SW480 (cell line): ENCODE measurements at places on chromosomes 11 and 22.

DNA sequence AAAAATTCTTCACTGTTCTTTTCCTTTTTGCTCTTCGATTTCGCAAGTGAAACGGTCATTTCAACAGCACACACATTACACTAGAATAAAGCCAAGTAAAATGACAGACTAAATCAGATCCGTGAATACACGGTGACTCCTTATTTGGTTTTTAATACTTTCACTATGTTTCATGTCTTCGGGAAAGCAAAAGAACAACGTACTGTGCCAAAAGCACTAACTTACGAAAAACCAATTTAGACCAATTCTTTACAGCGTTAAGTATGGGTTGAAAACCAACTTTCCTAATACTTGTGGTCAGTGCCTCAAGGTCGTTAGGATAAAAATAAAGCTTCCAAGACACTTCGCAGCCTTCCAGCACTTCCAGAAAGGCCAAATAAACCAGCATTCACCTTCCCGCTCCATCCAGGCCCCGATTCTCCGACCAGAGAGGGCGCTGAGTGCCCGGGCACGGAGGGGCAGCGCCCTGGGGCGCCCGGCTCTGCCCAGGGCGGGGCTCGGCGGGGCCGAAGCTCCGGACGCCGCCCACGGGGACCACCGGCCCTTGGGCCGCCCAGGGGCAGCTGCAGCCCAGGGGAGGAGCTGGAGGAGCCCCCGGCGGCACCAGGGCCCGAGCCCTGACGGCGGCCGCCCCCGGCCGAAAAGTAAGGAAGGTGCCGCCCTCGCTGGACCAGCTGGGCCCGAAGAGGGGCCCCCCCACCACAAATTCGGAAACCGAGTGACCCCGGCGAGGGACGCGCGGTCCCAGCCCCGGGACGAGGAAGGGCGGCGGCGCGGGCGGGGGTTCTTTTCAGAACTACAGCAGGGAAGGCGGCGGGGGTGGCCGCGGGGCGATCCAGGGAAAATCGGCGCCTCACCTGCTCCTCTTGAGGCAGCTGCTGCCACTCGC, 499 bp downstream of the ATL3 start:
- peak; percentile 63 for DNase-seq

DNA sequence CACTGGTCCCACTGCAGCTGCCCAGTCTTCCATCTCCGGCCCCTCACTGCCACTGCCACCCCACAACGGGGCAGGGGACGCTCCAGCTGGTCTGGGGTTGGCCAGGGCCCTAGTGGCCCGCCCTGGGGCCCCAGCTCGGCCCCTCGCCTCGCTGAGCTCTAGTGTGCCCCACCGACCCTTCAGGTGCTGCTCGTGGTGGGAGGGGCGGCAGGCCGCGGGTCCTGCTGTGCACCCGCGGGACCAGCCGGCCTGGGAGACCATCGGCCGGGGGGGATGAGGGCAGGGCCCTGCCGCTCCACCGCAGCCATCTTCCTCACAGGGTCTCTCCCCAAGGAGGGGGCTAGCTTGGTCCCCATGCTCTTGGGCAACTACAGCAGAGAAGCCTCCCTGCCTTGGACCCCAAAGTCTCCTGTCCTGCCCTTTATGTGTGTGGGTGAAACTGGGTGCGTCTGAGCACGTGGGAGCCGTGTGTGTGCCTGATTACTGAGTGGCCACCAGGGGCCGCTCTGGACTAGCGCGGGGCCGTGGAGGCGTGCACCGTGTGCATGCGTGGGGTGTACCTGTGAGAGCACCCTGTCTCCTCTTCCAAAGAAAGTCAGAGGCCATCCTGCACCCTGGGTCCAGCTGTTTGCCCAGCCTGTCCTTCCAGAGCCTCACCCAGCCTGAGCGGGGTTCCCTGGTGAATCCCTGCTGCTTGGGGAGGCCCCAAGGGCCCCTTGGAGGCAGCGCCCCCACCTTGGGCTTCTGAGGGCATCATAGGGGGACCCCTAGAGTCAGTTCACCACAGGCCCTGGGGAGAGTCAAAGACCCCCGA, 6.0 kb upstream of the ACR start:
- peak; percentile 61 for DNase-seq

- no peak for DNase-seq
Measured at GRCh38 chr11:100715165-100715761, 28.2 kb downstream of the ARHGAP42 start.

- peak; percentile 43 for DNase-seq
Measured at GRCh38 chr22:18056161-18056666, 21.6 kb upstream of the PEX26 start.

- DNase-seq = no peak
Measured at GRCh38 chr11:118893662-118894061, 10.0 kb downstream of the CXCR5 start.

GRCh38 chr11:118924591-118925585, 838 bp downstream of the BCL9L start:
- peak; percentile 40 for DNase-seq

GRCh38 chr11:4551346-4551979, 6.5 kb downstream of the OR52M1 start:
- DNase-seq = no peak

GRCh38 chr22:39674536-39674935, 104.0 kb downstream of the CACNA1I start:
- DNase-seq = no peak

DNA sequence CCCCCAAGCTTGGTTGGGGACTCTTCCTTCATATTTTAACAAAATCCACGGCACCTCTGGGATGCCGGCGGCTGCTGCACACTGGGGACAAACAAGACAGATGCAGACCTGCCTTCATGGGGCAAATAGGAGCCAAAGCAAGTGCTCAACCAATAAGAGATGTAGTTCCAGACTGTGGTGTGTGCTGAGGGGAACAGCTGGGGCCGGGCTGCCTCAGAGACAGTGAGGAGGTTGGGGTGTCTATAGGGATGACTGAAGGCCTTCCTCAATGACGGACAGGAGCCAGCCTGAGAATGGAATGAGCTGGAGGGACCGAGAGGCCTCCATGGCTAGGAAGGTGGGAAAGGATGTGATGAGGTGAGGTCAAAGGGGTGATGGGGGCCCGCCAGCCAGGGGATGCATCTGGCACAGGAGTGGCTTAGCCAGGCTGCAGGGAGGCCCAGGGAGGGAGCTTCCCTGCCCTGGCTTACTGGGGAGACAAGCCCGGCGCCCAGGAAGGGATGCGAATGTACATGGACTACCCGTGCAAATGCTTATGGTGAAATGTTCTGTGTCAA, 10.3 kb upstream of the CTSD start:
- no peak for DNase-seq

DNA sequence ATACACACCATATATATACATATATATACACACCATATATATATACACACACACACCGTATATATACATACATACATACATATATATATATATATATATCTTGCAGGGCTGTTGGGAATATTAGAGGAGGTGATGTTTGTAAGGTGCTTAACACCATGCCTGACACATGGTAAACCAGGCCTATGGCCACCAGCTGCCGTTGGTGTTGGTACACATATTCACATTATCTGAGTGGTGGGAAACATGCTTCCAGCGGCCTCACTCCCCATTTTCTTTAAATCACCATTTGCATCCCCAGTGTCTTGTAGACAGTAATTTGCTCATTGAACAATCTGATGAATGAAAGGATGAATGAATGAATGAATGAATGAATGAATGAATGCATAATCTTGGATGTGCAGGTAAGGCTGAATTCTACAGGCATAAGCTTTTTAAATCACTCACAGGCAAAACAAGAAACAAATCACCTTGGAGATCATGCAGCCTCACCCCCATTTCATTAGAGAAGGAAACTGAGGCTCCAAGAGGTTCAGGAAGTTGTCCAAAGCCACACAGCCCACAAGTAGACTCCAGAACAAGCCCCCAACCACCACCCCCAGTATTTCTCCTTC, 527.8 kb downstream of the MIAT start:
- DNase-seq = no peak

DNA sequence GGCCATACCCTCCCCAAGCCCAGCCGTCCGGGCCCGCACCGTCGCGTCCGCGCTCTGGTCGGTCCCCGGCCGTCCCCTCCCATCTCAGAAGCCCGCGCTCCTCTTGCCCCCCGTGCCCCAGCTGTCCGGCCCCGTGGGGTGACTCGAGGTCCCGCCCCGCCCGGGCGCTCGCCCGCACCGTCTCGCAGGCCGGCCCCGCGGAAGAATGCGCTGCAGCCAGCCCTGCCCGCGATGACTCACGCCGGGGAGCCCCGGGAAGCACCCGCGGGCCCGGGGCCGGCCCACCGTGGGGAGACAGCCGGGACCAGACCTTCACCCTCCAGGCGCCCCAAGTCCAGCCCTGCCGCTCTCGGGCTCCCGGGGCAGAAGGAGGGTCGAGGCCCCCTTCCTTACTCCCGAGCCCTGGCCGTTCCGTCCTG, 320 bp upstream of the PHLDA2 start:
- peak; percentile 83 for DNase-seq

DNA sequence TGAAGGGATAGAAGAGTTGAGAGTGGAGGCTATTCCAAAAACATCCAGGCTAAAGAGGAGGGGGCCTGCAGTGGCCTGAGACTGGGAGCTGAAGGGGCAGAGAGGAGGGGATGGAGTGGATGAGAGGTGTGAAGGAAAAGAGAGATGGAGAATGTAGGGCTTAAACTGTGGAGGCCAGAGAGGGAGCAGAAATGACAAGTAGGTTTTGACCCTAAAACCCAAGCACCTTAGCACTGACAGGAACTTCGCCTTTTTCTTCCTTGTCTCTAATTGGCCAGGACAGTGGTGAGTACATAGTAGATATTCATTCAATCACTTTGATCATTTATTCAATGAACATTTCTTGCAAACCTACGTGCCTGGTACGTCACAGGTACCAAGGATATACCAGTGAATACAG, 7.3 kb downstream of the FAM111B start:
- no peak for DNase-seq

- DNase-seq = no peak
Measured at GRCh38 chr11:69299572-69299971, 5.6 kb downstream of the MYEOV start.

- no peak for DNase-seq
Measured at GRCh38 chr11:31671681-31672080, 139.4 kb downstream of the PAX6 start.

DNA sequence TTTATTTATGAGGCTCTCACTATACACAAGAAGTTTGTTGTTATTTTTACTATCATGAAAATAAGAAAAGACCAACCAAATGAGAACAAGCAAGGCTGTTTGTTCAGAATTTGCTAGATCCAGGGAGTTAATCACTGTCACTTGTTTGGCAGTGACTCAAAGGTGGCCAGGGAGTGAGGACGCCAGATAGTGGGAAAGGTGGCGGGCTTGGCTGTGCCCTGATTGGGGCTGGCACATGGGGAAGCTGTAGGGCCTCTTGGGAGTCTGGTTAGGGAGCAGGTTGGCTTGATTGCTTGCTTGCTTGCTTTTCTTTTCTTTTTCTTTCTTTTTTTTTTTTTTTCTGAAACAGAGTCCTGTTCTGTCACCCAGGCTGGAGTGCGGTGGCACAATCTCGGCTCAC, 53.1 kb upstream of the SLC22A12 start:
- no peak for DNase-seq

GRCh38 chr11:80173371-80174136, 732.7 kb upstream of the TENM4 start:
- DNase-seq = no peak

DNA sequence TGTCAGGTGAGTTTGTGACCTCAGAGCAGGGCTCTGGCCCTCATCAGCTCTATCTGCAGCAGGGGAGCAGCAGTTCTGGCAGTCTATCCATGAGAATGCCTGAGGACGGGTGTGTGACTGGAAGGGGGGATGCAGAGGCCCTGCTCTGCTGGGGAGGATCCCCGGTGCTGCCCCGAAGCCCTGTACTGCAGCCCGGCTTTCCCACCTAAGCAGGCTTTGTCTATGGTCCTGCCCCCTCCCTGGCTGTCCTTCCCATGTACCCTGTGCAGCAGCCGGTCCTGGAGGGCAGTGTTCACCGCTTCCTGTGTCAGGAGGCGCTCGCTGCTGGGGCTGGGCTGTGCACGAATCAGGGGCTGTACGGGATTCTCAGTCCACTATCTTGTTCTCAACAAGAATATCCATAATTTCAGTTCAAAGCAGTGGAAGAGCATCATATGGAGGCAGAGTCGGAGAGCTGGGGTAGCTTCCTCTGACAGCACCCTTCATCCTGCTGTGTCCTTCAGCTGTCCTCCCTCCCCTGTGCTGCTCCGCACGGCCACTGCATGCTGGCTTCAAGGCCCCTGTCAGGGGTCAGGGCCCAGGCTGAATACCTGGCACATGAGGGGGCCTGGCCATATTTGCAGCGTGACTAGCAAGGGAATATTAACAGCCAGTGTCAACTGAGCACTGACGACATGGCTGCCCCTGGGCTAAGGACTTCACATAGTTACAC, 125.2 kb downstream of the CTTN start:
- no peak for DNase-seq

GRCh38 chr11:12598330-12599256, 75.6 kb upstream of the TEAD1 start:
- no peak for DNase-seq
